HAP-1 (cell line): ENCODE measurements at places on chromosomes 16 and 17.

DNA sequence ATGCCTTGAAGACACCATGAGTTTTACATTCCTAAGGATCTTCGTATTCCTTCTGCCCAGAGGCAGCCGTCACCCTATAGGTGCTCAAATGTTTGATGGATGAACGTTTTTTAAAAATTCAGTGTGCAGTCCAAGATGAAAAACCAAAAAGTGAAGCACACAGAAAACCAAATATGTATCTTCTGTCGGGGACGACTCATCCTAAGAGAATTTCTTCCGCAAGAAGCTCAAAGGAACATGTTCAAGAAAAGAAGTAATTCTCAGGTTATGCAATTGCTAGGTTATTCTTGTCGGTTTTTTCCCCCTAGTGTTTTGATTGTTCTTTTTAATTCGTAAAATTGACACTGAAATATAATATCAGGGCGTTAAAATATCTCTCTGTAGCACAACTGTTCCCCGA, 1.4 kb downstream of the CENPV start:
- no peak for DNase-seq

DNA sequence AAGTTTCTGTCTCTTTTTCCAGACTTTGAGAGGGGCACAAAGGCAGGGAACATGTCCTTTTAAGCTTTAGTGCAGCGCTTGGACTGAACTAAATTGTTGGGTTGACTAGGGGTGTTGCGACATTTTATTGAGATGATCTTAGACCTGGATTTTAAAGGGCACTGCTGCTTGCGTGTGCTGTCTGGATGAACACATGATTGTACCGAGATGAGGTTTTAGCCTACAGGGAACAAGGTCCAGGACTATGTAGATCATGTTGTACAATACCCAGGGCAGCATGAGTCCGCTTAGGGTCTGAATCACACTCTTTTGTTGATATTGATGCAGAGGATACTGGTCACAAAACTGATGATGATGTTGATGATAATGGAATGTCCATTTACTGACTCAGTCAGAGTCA, 5.2 kb upstream of the RGS9 start:
- no peak for DNase-seq

DNA sequence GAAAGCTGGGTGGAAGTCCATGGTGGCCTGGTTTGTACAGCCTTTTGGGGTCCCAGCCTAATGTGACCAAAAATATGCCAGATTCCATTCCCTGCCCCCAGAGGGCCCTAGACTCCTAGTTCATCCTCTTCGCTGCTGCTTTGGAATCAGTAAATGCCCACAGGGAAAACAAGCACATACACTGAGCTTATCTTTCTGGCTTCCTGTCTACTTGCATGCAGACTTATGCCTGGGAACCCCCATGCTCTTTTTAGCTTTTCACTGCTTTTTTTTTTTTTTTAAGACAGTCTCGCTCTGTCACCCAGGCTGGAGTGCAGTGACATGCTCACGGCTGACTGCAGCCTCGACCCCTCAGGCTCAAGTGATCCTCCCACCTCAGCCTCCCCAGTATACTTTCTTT, 6.2 kb upstream of the CD300LG start:
- no peak for DNase-seq

DNA sequence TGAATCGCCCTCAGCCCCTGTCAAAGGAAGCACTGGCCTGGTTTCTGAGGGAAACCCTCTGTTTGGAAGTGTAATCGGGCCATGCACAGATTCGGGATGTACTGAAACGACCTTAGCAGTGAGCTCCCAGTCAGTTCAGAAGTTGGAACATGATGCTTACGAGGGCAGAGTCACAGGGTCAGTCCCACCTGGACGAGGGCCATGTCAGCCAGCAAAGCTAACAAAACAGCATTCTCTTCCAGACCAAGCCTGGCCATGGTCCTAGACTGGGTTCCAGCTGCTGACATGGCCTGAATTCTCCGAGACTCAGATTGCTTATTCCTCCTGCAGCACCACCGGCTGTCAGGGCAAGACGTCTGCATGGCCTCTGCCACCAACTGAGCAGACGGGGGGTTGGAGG, 192.2 kb upstream of the WSCD1 start:
- DNase-seq, result no peak

GRCh38 chr17:27512511-27513346, 56.5 kb downstream of the KSR1 start:
- no peak for DNase-seq

- no peak for DNase-seq
Observed at GRCh38 chr17:7024402-7024785, 1.5 kb downstream of the BCL6B start.

DNA sequence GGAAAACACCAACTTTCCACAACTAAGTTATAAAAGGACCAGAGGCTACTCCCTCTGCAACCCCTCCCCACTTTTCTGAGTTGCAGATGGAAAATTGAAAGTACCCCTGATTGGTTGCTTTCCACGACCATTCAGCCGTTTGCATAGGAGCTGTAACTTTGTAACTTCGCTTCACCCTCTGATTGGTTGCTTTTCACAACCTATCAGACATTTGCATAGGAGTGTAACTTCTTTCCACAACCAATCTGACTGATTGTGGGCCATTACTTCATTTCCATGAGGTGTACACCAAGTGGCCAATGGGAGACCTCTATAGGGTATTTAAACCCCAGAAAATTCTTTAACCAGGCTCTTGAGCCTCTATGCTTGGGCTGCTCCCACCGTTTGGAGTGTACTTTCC, 644.1 kb downstream of the WWOX start:
- no peak for DNase-seq

- no peak for DNase-seq
Observed at GRCh38 chr16:84599521-84600202, 18.2 kb downstream of the COTL1 start.

DNA sequence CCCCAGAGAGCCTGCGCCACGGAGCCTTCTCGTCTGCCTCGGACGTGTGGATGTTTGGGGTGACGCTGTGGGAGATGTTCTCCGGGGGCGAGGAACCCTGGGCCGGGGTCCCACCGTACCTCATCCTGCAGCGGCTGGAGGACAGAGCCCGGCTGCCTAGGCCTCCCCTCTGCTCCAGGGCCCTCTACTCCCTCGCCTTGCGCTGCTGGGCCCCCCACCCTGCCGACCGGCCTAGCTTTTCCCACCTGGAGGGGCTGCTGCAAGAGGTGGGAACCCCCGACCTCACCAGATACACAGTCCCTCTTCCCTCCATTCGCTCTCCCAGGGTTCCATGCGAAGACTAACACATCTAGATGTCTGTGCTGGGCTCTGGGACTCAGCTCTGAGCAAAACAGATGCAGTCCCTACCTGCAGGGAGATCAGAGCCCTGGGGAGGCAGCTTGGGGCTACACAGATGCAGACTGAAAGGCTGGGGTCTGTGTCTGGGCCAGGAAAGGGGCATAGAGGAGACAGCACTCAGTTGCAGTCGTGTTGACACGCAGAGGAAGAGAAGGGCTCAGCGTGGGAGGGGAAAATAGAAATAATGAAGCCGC, 3.7 kb downstream of the TNK1 start:
- DNase-seq, result no peak

DNA sequence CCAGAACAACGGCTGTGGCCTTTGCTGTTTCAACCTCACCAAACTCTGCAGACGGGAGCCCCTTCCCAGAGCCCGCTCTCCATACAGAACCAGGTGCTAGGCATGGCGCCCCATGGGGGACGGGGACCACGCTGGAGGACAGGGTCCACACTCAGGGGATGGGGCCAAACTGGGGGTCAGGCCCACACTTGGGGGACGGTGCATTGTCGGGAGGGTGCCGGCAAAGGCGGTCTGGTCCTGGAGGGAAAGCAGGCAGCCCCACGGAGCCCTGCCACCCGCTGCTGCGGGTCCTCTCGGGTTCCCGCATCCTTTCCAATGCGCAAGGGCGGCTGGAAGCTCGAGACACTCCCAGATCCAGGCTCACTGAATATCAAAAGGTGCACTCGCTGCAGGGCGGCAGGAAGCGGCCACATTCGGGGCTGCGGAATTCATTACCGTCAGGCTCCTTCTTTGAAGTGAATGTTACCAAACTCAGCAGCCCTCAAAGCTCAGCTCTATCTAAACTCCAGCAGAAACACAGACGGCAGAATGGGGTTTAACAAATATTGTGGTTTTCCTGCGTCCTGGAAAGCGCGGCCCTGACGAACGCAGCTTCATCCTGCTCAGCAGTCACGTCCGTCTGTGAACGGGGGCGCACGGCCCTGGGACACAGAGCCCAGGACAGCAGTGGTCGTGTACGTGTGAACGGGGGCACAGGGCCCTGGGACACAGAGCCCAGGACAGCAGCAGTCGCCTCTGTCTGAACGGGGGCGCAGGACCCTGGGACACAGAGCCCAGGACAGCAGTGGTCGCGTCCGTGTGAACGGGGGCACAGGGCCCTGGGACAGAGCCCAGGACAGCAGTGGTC, 41.3 kb downstream of the LMF1 start:
- no peak for DNase-seq

- DNase-seq, result no peak
Observed at GRCh38 chr16:10631886-10632285, 51.5 kb upstream of the EMP2 start.

GRCh38 chr16:51181503-51181811, 30.4 kb upstream of the SALL1 start:
- peak; percentile 10 for DNase-seq

DNA sequence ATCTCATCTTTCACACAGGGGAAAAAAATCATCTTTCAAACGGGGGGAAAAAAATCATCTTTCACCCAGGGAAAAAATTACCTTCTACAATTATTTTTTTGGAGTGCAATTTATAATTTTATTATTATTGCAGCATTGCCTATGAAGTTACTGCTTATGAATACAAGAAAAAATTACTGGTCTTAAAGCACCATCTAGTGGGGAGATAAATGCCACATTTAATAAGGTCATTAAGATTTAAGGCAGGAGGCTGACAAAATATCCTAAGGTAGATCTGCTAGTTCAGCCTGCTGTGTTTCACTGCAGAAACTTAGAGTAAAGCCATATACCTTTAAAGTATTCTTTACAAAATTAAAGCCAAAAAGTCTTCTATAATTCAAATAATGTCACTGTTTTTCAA, 13.7 kb downstream of the SHCBP1 start:
- DNase-seq, result no peak

GRCh38 chr17:8210761-8211458, 535 bp upstream of the AURKB start:
- DNase-seq, result no peak

GRCh38 chr16:11136600-11136999, 119.4 kb downstream of the SOCS1 start:
- DNase-seq, result no peak

DNA sequence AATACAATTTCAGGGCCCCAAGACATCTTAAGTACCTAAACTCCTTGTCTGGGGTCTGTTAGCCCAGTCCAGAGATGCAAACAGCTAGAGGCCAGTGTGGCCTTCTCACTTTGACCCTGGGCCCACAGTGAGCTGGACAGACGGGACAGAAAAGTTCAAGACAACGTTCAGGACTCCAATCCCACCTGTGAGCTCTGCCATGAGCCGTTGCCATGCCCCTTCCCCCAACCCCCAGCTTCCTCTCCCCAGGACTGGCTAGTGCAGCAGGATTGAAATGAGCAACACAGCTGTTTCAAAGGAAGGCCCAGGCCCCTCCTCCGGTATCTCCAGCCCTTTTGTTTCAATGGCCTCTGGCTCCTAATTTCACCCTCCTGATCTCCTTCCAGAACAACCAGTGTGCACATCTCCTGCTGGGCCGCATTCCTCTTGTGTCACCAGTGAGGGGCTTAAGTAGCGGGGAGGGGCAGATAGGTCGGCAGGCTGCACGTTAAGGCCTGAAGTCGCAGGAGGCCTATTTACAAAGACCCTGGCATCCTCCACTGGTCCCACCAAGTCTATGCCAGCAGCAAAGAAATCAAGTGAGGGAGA, 11.3 kb downstream of the AXIN2 start:
- DNase-seq, result no peak
